ENCODE measurements at places on chromosomes 5 and 9.

DNA sequence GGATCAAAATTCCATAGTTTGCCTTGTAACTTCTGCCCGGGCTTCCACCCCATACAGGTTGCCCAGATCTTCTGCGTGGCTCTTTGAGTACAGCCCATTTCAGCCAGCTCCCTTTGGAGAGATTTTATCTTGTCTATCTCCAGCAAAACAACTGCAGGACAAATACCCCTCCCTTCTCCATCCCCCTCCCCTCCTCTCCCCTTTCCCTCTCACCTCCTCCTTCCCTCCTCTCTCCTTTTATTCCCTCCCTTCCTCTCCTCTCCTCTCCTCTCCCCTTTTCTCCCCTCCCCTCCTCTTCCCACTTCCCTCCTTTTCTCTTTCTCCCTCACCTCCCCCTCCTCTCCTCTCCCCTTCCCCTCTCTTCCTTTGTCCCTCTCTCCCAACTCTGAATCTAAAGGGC, 58.2 kb downstream of the COL15A1 start:
- DNase-seq, result no peak

DNA sequence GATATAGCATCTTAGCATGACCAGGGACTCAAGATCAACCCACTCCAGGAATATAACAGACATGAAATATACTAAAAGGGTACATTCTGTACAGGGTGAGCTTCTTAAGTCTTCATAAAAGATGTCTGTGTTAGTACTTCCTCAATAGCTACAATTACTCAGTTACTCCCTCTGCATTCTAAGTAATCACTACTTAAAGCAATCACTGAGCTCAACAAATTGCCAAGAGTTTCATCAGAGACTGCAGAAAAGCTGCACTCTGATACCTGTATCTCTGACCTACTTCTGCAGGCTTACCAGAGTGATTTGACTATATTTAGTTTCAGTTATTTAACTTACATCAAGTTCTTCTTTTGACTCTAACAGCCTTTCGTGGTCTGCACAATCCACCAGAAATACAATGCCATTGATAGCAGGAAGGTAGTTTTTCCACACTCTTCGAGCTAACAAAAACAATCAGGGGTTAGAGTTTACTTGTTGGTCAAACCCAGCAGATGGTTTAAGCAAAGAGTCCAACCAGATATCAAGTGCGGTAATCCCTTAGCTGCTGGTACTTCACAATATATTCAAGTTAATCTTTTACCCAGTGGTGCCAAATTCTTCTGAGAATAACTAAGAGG, 23.3 kb downstream of the SAR1B start:
- no peak for DNase-seq

GRCh38 chr5:134447815-134448520, 36.3 kb upstream of the CDKN2AIPNL start:
- DNase-seq, result no peak

- DNase-seq, result no peak
Observed at GRCh38 chr5:95565280-95565920, 10.5 kb downstream of the ARSK start.

DNA sequence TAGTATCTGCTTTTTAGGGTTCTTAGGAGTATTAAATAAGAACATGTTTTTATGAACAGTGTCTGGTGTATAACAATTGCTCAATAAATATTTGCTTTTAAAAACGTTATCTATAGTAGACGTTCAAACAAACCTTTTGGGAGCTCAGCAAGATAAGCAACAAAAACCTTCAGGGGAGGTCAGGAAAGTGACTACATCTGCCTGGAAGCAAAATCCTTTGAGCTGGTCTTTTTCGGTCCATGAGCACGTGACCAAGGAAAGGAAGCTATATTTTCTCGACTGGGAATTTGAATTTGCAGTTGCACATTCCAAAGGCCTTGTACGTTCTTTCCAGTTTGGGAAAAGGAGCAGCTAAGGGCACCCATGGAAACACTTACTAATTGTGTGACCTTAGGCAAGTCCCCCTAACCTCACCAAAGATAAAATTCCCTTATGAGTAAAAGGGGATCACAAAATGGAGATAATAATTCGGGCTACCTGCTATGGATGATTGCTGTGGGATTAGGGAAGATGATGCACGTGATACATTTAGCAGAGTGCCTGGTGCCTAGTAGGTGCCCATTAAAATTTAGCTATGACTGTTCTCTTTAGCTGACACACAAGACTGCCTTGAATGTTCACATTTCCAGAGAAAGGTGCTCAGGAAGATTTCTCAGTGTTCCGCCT, 45.4 kb downstream of the PTTG1 start:
- no peak for DNase-seq
